SJCRH30 (cell line): ENCODE measurements at places on chromosomes 5 and 9. TPM values are rescaled to one million over a fixed set of nuclear protein-coding genes. Genes with fewer than 3 reads are reported as not detected.

Gene TIMD4
- total RNA-seq, result not detected in 2 replicates

Gene CHSY3
- 1.8 and 1.9 TPM in 2 replicates for total RNA-seq

DNA sequence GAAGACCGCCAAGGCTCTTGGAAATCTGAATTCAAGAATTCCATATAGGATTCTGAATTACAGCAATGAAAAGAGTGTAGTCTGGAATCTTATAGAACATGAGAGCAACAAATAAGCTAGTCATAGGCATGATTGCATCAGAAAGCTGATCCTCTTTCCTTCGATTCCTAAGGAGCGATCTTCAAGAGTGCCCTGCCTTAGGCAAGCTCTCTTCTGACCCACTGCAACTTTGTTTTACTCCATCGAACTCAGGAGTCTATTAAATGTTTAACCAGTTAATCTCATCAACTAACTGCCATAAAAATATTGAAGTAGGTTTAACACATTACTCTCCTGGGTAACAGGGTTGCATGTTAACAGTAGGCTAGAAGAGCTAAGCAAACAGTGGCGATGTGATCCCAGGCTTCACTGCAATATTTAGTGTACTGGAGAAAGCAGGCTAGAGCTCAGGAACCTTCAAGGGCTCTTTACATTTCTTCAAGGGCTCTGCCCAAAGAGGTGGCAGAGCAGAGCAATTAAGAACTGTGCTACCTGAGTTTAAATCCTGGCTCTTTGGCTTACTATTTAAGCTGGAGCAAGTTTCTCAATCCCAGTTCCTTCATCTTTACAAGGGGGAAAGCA, 146.3 kb downstream of the RORB start:
- no peak for DNase-seq

DNA sequence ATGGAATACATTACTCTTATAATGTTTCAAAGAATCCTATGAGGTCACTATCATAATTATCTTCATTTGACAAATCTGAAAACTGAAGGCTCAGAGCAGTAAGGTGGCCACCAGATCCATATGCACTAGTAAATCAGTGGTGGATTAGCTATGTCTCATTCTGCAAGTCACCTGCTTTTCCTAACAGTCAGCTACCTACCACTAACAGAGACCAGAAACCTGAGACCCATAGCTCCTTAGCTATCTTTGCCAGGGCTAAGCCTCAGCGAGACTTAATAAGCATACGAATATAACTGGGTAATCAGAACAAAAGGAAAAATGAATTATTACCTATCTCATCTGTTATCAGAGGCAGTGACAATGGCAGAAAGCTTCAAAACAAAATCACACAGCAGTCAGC, 118.7 kb downstream of the AUH start:
- DNase-seq, result no peak

- DNase-seq, result no peak
These were observed 460.2 kb downstream of the ICE1 start for GRCh38 chr5:5882706-5883105.
